ENCODE measurements at places on chromosomes 5 and 9.
A peak's percentile ranks its signal among the peaks of the same experiment; 100 is the strongest.

GRCh38 chr5:115151208-115151805 lies 18.4 kb downstream of the TRIM36 start:
- no peak for DNase-seq

GRCh38 chr5:58810086-58810485 lies 227.2 kb downstream of the RAB3C start:
- no peak for DNase-seq

- no peak for DNase-seq
These were observed 1.8 kb upstream of the FAT2 start for GRCh38 chr5:151592855-151593408.

DNA sequence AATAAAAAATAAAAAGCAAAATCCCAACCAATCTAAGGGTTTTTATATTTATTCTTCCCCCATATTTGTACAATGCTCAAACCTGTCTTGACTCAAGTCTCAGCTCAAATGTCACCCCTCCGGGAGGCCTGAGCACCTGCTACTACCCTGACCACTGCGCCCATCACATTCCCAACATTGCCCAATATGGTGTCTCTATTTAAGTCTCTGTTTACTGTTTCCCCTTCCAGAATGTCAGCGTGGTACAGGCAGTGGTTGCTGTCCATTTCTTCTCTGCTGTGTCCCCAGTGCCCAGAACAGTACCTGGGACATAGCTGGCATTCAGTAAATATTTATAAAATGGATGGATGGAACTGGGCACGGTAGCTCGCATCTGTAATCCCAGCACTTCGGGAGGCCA lies 47.3 kb upstream of the PRRC2B start:
- no peak for DNase-seq

- DNase-seq: no peak
These were observed 119.7 kb downstream of the DMXL1 start for GRCh38 chr5:119190470-119191095.

GRCh38 chr5:95272316-95272929 lies 12.5 kb downstream of the MCTP1 start:
- DNase-seq: no peak

GRCh38 chr5:108818613-108819272 lies 71.0 kb downstream of the FER start:
- no peak for DNase-seq

GRCh38 chr9:113143432-113144227 lies 7.2 kb upstream of the SLC31A2 start:
- no peak for DNase-seq

- no peak for DNase-seq
These were observed at the start of gene PCDHGA5 for GRCh38 chr5:141363952-141364660. TSS of gene PCDHGA5 (plus strand) at chr5:141364162. CDS start at chr5:141364331, 169 bp downstream.

DNA sequence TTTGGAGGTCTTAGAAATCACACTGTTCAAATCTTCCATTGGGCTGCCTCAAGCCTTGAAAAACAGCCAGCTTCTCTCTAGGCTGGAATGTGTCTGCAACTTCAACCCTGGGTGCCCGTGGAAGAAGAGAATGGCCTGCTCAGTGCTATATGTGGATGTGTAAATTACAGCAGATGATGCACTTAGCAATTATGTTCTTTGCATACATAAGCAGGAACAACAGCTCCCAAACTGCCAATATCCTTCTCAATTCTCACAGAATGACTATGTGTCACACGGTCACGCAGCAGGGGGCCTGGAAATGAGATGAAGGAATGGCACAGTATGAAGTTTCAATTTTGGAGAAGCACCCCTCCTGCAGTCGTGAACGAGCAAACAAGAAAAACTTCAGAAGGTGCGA lies 175.2 kb upstream of the SMARCA2 start:
- DNase-seq: no peak

- DNase-seq: no peak
These were observed 195.2 kb upstream of the ISL1 start for GRCh38 chr5:51188001-51188591.

DNA sequence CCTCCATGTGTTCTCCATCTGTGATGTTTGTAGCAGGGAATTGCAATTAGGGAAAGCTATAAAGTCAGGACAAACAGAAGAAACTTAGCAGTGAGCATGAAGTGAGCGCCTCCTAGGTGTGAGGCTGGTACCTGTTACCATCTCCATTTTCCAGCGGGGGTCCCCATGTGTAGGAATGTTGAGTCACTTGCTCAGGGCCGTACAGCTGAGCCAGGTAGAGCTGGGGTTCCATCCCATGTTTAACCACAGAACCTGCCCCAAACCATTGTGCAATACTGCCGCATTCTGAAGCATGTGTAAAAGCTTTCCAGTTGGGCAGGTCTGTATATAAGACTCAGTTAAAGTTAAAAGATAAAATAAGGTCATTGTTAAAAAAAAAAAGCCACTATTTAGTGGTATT lies 62.7 kb downstream of the NDFIP1 start:
- DNase-seq: no peak

DNA sequence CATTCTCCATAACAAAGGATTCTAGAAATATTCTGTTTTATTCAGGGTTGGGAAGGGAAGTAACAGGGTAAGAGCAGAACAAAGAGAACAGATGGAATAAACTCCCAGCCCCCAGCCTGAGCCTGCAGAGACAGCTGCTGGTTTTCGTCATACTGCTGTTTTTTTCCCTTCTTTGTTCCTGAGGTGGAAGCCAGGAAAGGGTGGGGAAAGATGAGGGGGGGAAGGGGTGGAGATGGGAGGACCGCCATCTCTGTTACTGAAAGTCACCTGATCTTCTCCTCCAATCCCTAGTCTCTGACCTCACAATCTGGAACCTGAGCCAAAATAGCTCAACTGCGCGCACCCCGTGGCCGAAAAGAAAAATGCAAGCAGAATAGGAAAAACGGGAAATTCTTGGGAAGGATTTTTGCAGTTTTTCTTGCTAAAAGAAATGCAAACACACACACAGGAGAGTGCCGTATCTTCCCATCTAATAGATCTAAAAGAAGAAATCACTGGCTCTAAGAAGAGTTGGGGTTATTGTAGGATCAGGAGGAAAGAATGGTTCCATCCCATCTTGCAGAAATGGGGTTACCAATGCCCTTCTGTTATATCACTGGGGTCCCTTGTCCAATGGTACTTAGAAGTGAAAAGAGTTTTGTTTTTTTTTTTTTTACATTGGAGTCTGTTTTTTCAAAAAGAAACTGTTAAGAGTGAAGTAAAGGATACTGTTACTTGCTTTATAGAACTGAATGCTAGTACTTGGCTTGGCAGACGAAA lies 57.9 kb downstream of the DIAPH1 start:
- DNase-seq: peak; percentile 8

DNA sequence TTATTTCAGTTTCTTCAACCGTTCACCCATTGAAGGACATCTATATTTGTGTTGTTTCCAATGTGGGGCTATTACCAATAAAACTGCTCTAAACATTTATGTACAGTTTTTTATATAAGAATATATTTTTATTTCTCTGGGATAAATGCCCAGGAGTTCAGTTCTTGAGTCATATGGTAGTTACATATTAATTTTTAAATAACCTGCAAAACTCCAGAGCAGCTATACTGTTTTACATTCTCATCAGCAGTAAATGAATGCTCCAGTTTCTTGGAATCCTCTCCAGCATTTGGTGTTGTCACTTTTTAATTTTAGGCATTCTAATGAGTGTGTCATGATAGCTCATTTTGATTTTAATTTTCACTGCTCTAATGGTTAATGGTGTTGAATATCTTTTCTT lies 36.2 kb downstream of the CDK7 start:
- DNase-seq: no peak

- DNase-seq: no peak
These were observed 475.1 kb upstream of the WWC1 start for GRCh38 chr5:167816354-167816753.

DNA sequence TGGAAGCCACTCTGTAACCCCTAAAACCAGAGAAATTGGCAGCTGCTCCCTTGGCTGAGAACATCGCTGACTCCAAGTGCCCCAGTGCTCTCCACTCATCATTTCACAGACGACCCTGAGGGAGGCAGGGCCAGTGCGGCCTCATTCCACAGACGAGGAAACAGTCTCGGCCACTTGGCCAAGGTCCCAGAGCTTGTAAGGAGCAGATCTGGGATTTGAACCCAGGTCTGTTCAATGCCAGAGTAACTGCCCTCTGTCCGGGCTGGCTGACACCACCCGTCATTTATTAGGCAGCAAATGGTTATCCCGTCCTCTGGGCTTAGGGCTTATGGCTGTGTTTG lies 19.9 kb upstream of the IER5L start:
- DNase-seq: no peak

DNA sequence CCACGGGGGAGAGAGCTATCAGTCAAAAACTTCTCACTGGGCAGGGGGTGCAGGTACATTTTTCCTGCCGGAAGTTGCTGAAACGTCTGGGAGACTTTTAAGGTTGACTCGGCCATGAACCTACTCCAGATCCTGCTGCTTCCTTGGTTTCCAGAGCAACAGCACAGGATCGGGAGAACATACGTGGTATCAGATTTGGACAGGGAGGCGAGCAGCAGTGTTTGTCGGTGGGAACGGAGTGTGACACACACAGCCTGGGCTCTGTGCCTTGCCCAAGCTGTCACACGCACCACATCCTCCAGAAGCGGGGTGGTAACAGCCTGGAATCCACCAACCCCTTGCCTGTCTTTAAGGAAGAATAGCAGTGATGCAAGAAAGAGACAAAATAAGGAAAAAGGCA lies 276.5 kb downstream of the SLIT3 start:
- no peak for DNase-seq

DNA sequence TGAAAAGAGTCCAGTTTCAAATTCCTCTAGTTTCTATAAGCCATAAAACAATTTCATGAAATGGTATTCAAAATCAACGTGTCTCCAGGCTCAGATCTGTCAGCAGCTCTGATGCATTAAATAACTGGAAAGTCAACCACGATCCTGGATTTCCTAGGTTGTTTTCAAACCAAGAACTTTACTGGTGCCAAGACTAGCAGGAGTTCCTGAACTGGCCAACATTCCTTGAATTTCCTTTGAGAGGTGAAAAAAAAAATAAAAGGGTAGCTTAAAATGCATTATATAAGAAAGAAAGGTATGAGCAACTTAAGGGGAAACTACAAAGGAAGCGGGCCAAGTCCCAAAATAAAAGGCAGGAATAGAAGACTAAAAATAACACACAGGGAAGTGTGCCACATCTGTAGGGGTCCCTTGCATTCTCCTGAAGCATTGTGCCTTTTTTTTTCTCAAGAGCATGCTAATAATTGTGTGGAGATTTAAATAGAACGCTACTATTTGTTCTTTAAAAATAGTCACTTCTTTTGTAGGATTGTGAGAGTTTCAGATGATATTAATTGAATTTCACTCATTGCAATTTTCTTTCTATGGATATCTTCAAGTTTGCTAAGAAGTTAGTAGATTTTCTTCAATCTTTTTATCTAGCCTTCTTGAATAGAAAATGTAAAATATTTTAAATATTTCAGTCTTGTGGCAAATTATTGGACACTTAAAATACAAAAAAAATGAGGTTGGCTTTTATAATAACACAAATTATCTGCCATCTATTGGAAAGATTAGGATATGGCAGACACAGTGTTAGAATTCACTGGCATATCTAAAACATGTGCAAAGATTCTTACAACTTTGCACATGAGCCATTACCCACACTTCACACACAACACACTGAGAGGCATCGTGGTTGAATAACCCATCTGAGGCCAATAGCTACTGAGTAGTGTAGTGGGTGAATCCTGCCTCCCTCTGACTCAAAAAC lies 15.3 kb downstream of the ESM1 start:
- DNase-seq: no peak

GRCh38 chr5:52757527-52757926 lies 30.2 kb upstream of the ITGA1 start:
- no peak for DNase-seq

GRCh38 chr5:5798041-5798440 lies 375.6 kb downstream of the ICE1 start:
- DNase-seq: no peak

- DNase-seq: no peak
These were observed 564.6 kb upstream of the DMAC1 start for GRCh38 chr9:8364026-8364752.
